ENCODE measurements at places on chromosomes 3 and 15. TPM values are rescaled to one million over a fixed set of nuclear protein-coding genes. Genes with fewer than 3 reads are reported as not detected.

CADPS gene
- not detected for total RNA-seq

ISLR2 gene
- not detected for total RNA-seq

DNAH12 gene
- total RNA-seq, result 0.33 TPM

KCNAB1 gene
- total RNA-seq, result not detected

TRA2B gene
- 266 TPM for total RNA-seq

TRAK1 gene
- total RNA-seq, result 32.3 TPM

SLC15A2 gene
- 5.3 TPM for total RNA-seq

NME9 gene
- not detected for total RNA-seq

SCN11A gene
- total RNA-seq, result 0.05 TPM

CAPN3 gene
- 2.0 TPM for total RNA-seq

EIF3J gene
- total RNA-seq, result 89.1 TPM

GRCh38 chr15:59396211-59396610 is 23.5 kb upstream of the MYO1E start:
- H3K27me3 ChIP-seq, result peaks cover 46% of the 10 kb centered on the region
- H3K36me3 ChIP-seq, result no peaks in the 10 kb centered on the region
- H3K27ac ChIP-seq, result no peak overlapping the region
- peaks cover 23% of the 10 kb centered on the region for H3K4me1 ChIP-seq

DNA sequence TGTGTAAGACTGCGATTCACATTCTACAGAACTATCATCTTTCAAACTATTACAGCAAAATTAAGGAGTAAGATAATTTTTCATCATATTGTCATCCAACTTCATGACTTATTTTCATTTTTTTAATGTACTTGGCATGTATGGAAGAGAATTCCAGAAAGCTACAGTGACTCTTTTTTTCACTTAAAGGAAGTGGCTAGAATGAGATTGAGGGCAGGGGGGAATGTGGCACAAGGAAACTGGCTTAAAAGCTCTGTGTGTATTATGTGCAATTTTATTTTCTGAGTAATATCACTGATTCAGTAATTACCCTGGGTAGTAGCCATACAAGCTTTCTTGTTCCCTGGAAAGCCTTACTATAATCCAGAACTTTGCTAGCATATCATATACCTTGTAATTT is 94.6 kb downstream of the FILIP1L start:
- peaks cover 7% of the 10 kb centered on the region for H3K36me3 ChIP-seq
- H3K27me3 ChIP-seq, result no peaks in the 10 kb centered on the region
- no peak overlapping the region for H3K4me3 ChIP-seq
- DNase-seq, result no peak
- no peaks in the 10 kb centered on the region for H3K4me1 ChIP-seq
- no peak overlapping the region for H3K27ac ChIP-seq

DNA sequence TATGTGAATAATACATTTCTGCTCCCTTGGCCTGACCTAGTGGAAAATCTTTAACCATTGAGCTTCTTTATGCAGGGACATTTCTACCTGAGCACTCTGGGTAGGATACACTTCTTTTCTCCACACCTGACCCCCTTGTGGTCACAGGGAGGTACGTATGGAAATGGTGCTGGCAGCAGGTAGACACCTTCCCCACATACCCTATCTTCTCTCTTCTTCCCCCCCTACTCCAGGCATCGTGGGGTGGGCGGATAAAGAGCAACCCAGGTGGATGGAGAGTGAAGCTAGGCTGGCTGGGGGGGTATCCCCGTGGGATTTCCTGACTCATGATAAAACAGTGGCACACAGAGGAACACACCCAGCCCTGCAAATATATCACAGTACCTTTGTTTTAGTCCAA is 312.1 kb downstream of the ARRDC4 start:
- no peak for DNase-seq
- H3K27me3 ChIP-seq, result peaks cover 2% of the 10 kb centered on the region
- H3K27ac ChIP-seq, result no peak overlapping the region

GRCh38 chr3:108412121-108412750 is 98.2 kb downstream of the MYH15 start:
- H3K36me3 ChIP-seq, result no peaks in the 10 kb centered on the region
- peaks cover 11% of the 10 kb centered on the region for H3K27me3 ChIP-seq
- H3K4me1 ChIP-seq, result peaks cover under 1% of the 10 kb centered on the region
- H3K27ac ChIP-seq, result no peak overlapping the region

- peak overlapping the region; percentile 98 for H3K4me3 ChIP-seq
- peaks cover 39% of the 10 kb centered on the region for H3K4me1 ChIP-seq
- H3K27ac ChIP-seq, result peak overlapping the region; percentile 99
- peak; percentile 70 for DNase-seq
- peaks cover 4% of the 10 kb centered on the region for H3K36me3 ChIP-seq
Measured at GRCh38 chr15:77418966-77419835, 703 bp downstream of the PEAK1 start.

GRCh38 chr3:107962946-107963345 is 127.9 kb downstream of the CD47 start:
- no peaks in the 10 kb centered on the region for H3K36me3 ChIP-seq
- no peak overlapping the region for H3K4me3 ChIP-seq
- H3K27me3 ChIP-seq, result no peaks in the 10 kb centered on the region

DNA sequence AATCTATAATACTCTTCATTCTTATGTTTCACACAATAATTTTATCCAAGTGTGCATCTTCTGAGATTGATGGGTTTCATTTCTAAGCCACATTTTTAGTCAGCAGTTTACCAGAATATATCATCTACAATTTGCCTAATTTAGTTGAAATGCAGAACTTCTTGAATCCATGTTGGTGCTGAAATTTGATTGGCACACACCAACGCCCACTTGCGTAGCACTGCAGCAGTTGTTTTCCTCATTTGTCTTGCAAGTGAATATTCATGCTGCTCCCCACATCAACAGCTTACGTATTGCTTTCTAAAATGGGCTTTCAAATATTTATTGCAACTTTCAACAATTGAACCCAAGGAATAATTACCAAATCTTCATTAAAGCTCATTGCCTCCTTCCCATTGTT is 87.8 kb upstream of the CTDSPL start:
- no peaks in the 10 kb centered on the region for H3K36me3 ChIP-seq
- peaks cover 5% of the 10 kb centered on the region for H3K27me3 ChIP-seq
- no peak for DNase-seq
- no peaks in the 10 kb centered on the region for H3K4me1 ChIP-seq

DNA sequence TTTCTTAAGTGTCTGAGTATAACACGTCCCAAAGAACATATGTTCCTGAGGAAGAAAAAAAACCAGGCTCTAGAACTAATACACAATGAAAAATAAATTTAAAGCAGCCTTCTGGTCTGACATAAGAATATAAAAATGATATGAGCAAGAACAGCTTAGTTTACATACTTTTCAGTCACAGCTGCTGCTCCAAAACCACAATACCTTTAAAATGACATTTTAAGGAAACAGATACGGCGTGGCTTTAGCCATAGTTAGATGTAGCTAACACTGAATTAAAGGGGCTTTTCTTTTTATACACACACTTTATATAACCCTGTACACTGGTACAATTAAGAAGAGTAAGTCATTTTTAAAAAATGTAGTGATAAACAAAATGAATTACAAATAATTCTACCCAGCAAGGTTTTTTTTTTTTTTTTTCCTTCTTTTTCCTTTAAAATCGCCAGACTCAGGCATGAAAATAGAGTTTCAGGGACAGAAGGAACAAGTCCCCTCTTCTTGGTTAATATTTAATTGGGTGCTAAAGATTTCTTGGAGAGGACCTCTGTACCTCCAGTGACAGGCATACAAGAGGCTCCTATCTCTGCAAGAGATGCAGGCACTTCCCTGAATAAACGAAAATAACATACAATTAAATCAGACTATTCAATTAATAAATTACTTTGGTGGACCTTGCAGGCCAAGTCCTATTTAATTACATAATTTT is 265.6 kb downstream of the FOXP1 start:
- no peaks in the 10 kb centered on the region for H3K4me1 ChIP-seq
- no peaks in the 10 kb centered on the region for H3K27me3 ChIP-seq
- H3K4me3 ChIP-seq, result no peak overlapping the region
- no peaks in the 10 kb centered on the region for H3K36me3 ChIP-seq

DNA sequence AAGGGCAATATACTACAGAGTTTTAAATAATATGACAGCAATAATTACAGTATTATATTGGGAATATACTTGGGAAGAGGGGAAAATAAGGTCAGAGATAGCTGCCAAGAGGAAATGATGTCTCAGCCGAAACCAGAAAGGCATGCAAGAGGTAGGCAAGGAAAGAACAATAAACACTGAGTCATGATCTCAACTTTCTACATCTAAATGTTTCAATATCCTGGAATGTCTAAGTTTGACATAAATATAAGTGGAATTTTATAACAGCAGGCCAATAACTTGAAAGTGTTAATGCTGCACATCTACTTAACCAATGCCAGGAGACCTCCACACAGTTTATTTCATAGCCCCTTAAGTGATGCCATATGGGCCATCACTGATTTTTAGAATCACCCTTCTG is 99.8 kb upstream of the CPNE4 start:
- no peak for DNase-seq
- H3K27me3 ChIP-seq, result no peaks in the 10 kb centered on the region
- H3K36me3 ChIP-seq, result peaks cover 4% of the 10 kb centered on the region
- H3K4me3 ChIP-seq, result no peak overlapping the region
- H3K27ac ChIP-seq, result no peak overlapping the region

DNA sequence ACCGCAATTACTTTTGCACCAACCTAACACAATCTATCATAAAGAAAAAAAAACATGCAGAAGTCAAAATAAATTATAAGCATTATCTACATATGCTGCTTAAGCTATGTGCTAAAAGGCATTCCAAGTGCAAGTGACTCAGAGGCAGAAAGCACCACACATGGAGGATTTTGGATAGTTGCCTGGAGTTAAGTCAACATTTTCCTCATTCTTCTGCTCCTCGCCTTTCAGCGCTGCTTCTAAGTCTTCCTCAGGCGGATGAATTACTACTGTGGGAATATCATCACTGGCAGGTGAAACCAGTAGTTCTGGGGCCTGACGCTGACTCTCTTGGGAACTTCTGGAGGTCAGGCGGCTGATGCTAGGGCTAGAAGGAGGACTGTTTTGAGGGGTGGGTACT is 53.1 kb downstream of the SLC4A7 start:
- H3K4me3 ChIP-seq, result no peak overlapping the region
- H3K36me3 ChIP-seq, result peaks cover 34% of the 10 kb centered on the region
- DNase-seq, result no peak
- H3K27me3 ChIP-seq, result no peaks in the 10 kb centered on the region

DNA sequence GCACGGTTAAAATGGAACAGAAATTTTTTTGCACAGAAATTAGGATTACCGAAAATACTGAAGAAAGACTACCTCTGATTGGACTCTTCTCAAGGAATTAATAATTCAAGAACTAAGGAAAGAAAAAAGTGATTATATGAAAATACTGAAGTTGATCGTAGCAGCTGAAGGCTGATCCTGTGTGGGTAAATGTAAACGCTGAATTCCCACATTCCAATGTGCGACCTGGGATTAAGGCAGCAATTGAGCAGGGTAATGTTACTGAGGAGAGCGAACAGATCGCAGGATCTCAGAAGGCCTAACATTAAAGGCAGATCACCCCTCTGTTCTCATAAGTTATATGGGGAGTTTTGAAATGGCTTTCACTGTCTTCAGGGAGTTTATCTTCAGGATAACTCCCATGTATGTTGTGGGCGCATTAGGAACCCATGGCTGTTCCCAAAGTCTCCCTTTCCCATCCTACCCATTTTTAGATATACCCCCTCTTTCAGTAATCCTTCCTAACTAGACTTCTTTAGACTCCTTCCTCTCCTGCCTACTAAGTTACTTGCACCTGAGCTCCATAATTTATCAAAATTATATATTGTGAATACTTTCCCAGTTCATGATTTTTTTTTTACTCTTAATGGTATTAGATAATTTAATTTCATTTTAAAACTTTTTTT is 1.0 kb upstream of the UBL7 start:
- peak overlapping the region; percentile 87 for H3K4me3 ChIP-seq
- peaks cover 44% of the 10 kb centered on the region for H3K4me1 ChIP-seq
- peak overlapping the region; percentile 77 for H3K27ac ChIP-seq
- DNase-seq, result no peak

GRCh38 chr3:87361271-87361670 is 84.9 kb upstream of the POU1F1 start:
- H3K4me1 ChIP-seq, result no peaks in the 10 kb centered on the region
- no peak overlapping the region for H3K4me3 ChIP-seq
- H3K36me3 ChIP-seq, result no peaks in the 10 kb centered on the region
- DNase-seq, result no peak
- no peak overlapping the region for H3K27ac ChIP-seq
- peaks cover 2% of the 10 kb centered on the region for H3K27me3 ChIP-seq
